ENCODE measurements at places on chromosomes 13 and 19. TPM values are rescaled to one million over a fixed set of nuclear protein-coding genes. Genes with fewer than 3 reads are reported as not detected.

The SMIM44 gene
- total RNA-seq = not detected

The CNFN gene
- 2.1 TPM for total RNA-seq

The PSPN gene
- 3.1 TPM for total RNA-seq

GRCh38 chr13:100668408-100668807 lies 6.2 kb downstream of the TMTC4 start:
- DNase-seq = no peak
- H3K27ac ChIP-seq = no peak overlapping the region
- peaks cover 13% of the 10 kb centered on the region for H3K4me1 ChIP-seq
- no peak overlapping the region for H3K4me3 ChIP-seq
- H3K27me3 ChIP-seq = no peaks in the 10 kb centered on the region

DNA sequence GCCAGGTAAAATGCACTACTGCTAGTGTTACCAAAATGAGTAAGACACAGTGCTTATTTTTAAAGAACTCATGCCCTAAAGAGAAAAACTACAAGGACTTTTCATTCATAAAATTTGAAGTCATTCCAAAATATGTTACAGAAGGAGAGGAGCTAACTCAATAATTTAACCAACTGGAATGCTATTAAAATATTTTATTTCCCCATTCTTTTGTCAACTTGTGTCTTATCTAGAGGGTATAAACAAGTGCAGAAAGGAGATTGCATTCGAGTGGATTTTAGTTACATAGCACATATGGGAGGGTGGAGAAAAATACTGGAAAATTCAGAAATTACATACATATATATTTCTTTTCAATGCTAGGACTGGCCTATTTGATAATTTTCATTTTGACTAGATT lies 131.0 kb upstream of the IRS2 start:
- H3K4me3 ChIP-seq = no peak overlapping the region
- no peaks in the 10 kb centered on the region for H3K4me1 ChIP-seq
- no peak overlapping the region for H3K27ac ChIP-seq
- no peaks in the 10 kb centered on the region for H3K36me3 ChIP-seq
- no peaks in the 10 kb centered on the region for H3K27me3 ChIP-seq
- DNase-seq = no peak
